ENCODE measurements at places on chromosomes 1 and 21. TPM values are rescaled to one million over a fixed set of nuclear protein-coding genes. Genes with fewer than 3 reads are reported as not detected.

GRCh38 chr1:164668491-164669400 is 109.8 kb downstream of the PBX1 start:
- no peak for DNase-seq
- no peaks in the 10 kb centered on the region for H3K27me3 ChIP-seq
- H3K36me3 ChIP-seq: no peaks in the 10 kb centered on the region
- no peak overlapping the region for H3K27ac ChIP-seq
- H3K4me1 ChIP-seq: no peaks in the 10 kb centered on the region

DNA sequence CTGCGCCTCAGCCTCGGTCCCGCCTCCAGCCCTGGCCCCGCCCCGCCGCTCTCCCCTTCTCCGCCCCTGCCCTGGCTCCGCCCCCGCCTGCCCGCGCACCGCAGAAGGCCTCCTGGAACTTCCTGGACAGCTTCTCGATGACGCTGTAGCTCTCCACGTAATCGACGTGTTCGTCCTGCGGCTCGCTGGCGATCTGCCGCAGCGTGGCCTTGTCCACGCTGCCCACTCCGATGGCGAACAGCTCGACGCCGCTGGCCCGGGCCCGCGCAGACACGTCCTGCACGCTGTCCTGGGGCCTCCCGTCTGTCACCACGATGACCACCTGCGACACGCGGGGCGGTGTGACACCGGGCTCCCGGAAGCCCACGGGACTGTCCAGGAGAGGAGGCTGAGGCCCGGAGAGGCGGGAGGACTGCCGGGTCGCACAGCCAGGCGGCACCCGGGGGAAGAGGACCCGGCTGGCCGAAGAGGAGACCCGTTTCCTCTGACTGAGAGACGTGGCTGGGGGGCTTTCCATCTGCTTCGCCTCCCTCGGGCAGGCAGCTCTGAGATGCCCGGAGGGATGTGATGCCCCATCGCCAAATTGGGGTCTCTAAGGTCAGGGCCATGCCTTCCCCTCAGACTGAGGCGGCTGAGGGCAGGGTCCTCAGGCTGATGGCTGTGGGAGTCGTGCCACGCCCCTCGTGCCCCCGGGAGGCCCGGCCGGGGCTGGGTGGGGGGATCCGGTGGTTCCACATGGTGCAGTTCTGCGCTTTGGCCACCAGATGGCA is 4.6 kb downstream of the MATN1 start:
- H3K27me3 ChIP-seq: no peaks in the 10 kb centered on the region
- DNase-seq: peak; percentile 96
- peak overlapping the region; percentile 93 for H3K27ac ChIP-seq
- H3K4me1 ChIP-seq: peaks cover 10% of the 10 kb centered on the region
- H3K36me3 ChIP-seq: peaks cover under 1% of the 10 kb centered on the region

DNA sequence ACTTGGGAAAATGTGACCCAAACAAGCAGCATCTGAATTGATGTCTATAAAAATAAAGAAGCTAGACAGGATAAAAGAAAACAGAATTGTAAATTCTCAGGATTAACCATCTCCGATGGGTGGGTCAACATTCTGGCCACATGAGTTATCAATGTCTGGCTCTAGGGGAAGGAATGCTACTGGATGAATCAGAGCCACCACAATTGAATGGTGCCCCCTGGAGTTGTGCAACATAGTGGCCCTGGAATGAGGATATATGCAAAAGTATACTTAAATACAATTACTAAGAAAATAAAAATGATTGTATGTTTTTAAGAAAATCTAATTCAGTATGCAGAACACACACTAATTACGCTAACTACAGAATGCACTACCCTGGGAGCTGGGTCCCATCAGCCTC is 185.6 kb downstream of the TGFBR3 start:
- H3K27me3 ChIP-seq: no peaks in the 10 kb centered on the region
- no peak for DNase-seq

GRCh38 chr1:64356636-64357256 is 113.2 kb upstream of the CACHD1 start:
- H3K36me3 ChIP-seq: no peaks in the 10 kb centered on the region
- H3K27ac ChIP-seq: no peak overlapping the region
- no peak for DNase-seq
- peaks cover 6% of the 10 kb centered on the region for H3K27me3 ChIP-seq

- no peak overlapping the region for H3K27ac ChIP-seq
- no peaks in the 10 kb centered on the region for H3K36me3 ChIP-seq
- no peaks in the 10 kb centered on the region for H3K4me1 ChIP-seq
- no peak overlapping the region for H3K4me3 ChIP-seq
- no peaks in the 10 kb centered on the region for H3K27me3 ChIP-seq
- no peak for DNase-seq
Observed at GRCh38 chr1:68271596-68271995, 39.3 kb upstream of the WLS start.

DNA sequence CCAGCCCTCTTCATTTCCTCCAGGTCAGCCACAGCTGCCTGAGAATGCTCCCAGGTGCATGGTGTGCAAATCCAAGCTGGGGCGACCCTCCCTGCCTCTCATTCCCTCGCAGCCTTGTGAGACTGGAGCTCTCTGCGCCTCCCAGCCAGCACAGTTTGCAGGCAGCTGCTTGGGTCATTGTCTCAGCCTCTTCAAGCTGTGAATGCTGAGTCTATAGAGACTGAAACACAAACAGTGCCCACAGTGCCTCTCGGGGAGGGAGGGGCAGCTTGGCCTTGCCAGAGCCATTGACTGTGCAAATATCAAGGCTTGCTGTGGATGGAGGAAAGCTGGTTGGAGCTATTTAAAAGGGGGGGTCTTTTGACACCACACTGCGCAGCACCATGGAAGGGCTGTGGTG is 10.6 kb downstream of the PLXNA2 start:
- no peak for DNase-seq
- no peak overlapping the region for H3K4me3 ChIP-seq
- H3K4me1 ChIP-seq: peaks cover 10% of the 10 kb centered on the region
- H3K36me3 ChIP-seq: no peaks in the 10 kb centered on the region

GRCh38 chr21:28240586-28240985 is 752.1 kb downstream of the LTN1 start:
- H3K27me3 ChIP-seq: no peaks in the 10 kb centered on the region
- H3K4me1 ChIP-seq: no peaks in the 10 kb centered on the region
- no peak overlapping the region for H3K4me3 ChIP-seq
- no peak overlapping the region for H3K27ac ChIP-seq

DNA sequence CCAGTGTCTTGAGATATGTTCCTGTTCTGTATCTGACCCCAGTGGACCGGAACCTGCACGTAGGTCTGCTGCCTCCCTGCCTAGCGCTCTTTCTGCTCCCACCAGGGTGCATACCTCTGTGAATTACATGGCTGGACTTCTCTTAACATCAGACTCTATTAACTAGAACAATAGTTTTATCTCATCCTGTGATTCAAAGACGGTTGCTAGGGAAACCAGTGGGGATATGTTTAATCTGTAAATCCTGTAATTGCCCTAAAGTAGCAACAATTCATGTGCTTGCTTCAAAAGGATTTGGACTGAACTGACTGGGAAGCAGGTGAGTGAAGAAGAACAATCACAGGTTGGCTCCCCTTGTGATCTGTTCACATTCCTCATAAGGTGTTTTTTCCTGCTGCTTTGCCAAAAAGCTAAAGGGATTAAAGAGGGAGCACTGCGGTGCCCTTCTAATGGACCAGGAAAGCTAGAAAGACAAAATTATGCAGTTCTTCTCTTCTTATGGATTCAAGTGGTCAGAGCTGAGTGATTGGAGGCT is 52.7 kb upstream of the DIRAS3 start:
- DNase-seq: no peak
- no peak overlapping the region for H3K27ac ChIP-seq
- no peaks in the 10 kb centered on the region for H3K36me3 ChIP-seq
- no peaks in the 10 kb centered on the region for H3K4me1 ChIP-seq
- H3K4me3 ChIP-seq: no peak overlapping the region

DNA sequence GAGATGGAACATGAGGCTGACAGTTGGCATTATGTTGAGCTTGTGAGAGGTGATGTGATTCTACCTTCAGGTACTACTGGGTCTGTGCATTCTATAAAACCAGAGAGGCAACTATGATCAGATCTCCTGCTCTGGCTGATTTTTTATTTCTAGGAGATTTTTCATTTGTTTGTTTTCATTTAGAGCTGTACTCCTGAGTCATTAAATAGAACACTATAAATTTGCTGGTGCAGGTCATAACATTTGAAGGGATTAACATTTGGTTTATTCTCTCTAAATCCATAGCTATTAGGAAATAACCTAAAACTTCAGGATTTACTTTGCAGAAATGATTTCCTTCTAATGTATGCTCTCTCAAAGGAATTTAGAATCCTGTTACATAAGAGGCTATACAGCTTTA is 42.9 kb downstream of the MAGI3 start:
- no peak for DNase-seq
- no peaks in the 10 kb centered on the region for H3K36me3 ChIP-seq
- H3K4me3 ChIP-seq: no peak overlapping the region
- H3K27me3 ChIP-seq: peaks cover 2% of the 10 kb centered on the region
- H3K4me1 ChIP-seq: no peaks in the 10 kb centered on the region
- no peak overlapping the region for H3K27ac ChIP-seq

- no peaks in the 10 kb centered on the region for H3K27me3 ChIP-seq
- DNase-seq: no peak
- H3K36me3 ChIP-seq: no peaks in the 10 kb centered on the region
Observed at GRCh38 chr1:177571485-177572076, 398.3 kb downstream of the SEC16B start.

- DNase-seq: no peak
- no peaks in the 10 kb centered on the region for H3K27me3 ChIP-seq
- H3K36me3 ChIP-seq: no peaks in the 10 kb centered on the region
- H3K4me1 ChIP-seq: no peaks in the 10 kb centered on the region
Observed at GRCh38 chr1:22582661-22583635, 19.7 kb downstream of the EPHA8 start.

DNA sequence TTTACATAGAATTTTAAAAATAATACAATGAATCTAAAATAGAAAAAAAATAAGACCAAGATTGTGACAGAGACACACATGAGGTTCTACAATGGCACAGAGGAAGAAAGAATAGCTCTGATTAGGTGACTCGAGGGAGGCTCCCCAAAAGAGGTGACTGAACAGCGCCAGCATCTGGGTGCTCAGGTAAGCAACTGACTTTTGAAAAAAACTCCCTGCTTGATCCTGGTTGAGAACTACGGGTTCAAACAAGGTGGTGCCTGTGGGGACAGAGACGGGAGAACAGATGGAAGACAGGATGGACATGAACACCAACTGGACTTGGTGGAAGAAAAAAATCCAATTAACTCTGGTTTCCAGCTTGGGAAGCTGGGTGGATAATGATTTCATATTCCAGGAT is 22.5 kb downstream of the BATF3 start:
- no peaks in the 10 kb centered on the region for H3K36me3 ChIP-seq
- no peak overlapping the region for H3K4me3 ChIP-seq
- H3K27me3 ChIP-seq: no peaks in the 10 kb centered on the region
- H3K4me1 ChIP-seq: peaks cover 45% of the 10 kb centered on the region
- no peak overlapping the region for H3K27ac ChIP-seq

DNA sequence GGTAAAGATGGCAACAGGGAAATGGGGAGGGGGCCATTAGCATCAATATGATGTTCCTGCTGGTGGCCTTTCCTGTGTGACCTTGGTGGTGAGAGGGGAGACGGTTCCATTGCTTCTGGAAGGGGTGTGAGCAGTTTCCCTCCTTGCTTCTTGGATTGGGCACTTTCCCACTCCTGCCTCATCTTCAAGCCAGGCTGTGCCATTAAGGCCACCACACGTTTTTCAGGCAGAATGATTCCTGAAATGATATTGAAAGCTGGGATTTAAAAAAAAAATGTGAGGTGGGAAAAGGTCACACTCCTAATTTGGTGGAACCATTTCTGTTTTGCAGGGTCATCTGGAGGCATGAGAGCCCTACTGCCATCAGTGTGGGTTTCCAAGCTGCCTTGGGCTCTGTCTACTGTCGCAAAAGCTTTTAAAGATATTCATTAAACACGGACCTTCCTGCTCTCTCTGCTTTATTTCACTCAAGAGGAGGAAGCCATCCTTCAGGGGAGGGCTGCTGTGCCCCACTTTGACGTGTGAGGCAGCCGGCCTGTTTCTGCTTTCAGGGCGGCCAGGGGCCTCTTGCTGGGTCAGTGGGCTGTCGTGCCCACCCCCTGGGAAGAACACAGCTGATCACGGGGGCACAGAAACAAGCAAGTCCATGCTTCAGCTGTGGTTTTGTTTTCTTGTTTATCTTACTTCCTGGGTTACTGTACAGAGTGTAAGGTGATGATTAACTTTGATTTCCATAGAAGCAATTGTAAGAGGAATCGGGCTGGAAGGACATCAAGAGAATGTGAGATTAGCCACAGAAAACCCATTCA is 8.0 kb downstream of the RIIAD1 start:
- H3K4me1 ChIP-seq: no peaks in the 10 kb centered on the region
- peaks cover 35% of the 10 kb centered on the region for H3K27me3 ChIP-seq
- H3K36me3 ChIP-seq: no peaks in the 10 kb centered on the region
- H3K4me3 ChIP-seq: no peak overlapping the region

DNA sequence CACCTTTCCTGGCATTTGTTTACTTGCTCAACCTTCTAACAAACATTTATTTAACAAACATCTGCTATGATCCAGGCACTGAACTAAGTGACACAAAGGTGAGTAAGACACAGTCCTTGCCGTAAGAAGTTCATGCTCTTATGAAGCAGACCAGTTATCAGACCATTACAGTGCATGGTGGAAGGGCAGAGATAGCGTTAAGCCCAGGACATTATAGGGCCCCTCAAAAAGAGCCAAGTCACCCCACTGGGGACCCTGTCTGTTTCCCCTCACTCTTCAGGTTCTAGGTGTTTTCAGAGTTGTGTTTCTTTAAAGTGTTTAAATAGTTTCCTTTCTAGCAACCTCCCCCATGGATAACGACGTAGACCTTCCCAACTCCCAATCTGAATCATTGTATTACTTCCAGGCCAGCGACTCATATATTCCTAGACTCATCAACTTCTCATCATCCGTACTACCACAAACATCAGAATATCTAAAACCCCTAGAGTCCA is 39.3 kb downstream of the TCP10L start:
- no peak overlapping the region for H3K4me3 ChIP-seq
- H3K4me1 ChIP-seq: no peaks in the 10 kb centered on the region
- DNase-seq: no peak
- H3K27me3 ChIP-seq: peaks cover 8% of the 10 kb centered on the region

DNA sequence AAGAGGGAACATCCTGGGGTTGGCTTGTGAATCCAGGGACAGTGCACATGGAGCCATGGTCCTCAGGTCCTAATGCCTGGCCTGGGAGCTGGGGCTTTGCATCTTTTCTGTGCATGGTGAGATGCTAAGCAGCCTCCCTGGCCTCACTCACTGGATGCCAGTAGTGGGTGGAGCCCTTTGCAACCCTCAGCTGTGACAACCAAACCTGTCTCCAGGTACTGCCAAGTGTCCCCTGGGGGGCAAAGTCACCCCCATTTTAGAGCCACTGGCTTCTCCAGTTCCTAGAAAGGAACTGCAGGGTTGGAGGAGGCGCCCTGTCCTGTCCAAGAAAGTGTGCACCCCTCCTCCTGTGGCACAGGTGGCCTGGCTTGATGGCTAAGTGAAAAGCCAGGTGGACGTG is 44.6 kb upstream of the GRIK3 start:
- no peaks in the 10 kb centered on the region for H3K36me3 ChIP-seq
- no peak for DNase-seq

- no peak for DNase-seq
- no peak overlapping the region for H3K27ac ChIP-seq
- no peaks in the 10 kb centered on the region for H3K36me3 ChIP-seq
- peaks cover 29% of the 10 kb centered on the region for H3K27me3 ChIP-seq
- H3K4me1 ChIP-seq: no peaks in the 10 kb centered on the region
Observed at GRCh38 chr1:210702506-210702905, 373.8 kb downstream of the HHAT start.

The MSH4 gene
- total RNA-seq: 0.60 TPM

The OR2L13 gene
- not detected for total RNA-seq

The FALEC gene
- 0.37 TPM for total RNA-seq

The MRPL24 gene
- 116 TPM for total RNA-seq

The SLC35F3 gene
- total RNA-seq: 2.8 TPM

The PRELP gene
- total RNA-seq: not detected

The PPOX gene
- total RNA-seq: 35.6 TPM

The TMEM53 gene
- total RNA-seq: 6.3 TPM

The OR2T29 gene
- total RNA-seq: not detected

Measured in activated T-helper 2 cell treated with anti-CD3 and anti-CD28 coated beads, Interferon-gamma antibody, Interleukin-2, Interleukin-4, amounts not matched to agents 10 μg/mL and 5 μg/mL and 100 μg/mL, durations not matched to agents 14 hours and 24 hours and 36 hours (primary cell).